ENCODE measurements at places on chromosomes 11 and 22. TPM values are rescaled to one million over a fixed set of nuclear protein-coding genes. Genes with fewer than 3 reads are reported as not detected.

Gene KDM4D
- 0.76 TPM for total RNA-seq

Gene VPREB1
- total RNA-seq: not detected

Gene CASP12
- total RNA-seq: not detected

Gene RSF1
- 37.2 TPM for total RNA-seq

Gene BTBD18
- total RNA-seq: not detected

- DNase-seq: no peak
Measured at GRCh38 chr11:85699957-85700741, 14.2 kb upstream of the CCDC89 start.

- no peak for DNase-seq
Measured at GRCh38 chr11:31813391-31814175, 2.5 kb upstream of the PAX6 start.

DNA sequence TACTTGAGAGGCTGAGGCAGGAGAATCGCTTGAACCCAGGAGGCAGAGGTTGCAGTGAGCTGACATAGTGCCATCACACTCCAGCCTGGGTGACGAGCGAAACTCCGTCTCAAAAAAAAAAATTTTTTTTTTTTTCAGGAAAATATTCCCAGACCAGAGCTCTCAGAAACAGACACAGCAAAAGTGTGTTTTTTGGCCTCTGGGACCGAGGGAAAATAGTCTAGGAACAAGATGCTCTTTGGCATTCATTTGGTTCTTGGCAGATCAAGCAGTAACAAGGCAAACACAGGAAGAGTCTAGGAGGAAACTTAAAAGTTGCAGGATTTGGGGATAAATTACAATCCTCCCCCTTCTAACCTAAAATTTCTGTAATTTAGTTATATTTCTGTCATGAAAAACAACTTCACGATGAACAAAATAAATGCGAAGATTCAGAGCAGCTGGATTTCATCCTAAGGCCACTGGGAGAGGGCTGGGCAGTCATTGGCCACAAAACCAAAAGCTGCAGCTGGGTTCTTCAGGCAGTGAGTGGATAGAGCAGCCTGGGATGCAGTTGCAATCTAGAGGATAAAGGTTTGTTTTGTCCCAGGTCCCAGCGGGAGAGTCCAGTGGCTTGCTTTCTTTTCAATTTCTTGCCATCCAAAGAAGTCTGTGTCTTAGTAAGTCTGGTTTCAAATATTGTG lies 19.7 kb downstream of the ATG16L2 start:
- DNase-seq: no peak

DNA sequence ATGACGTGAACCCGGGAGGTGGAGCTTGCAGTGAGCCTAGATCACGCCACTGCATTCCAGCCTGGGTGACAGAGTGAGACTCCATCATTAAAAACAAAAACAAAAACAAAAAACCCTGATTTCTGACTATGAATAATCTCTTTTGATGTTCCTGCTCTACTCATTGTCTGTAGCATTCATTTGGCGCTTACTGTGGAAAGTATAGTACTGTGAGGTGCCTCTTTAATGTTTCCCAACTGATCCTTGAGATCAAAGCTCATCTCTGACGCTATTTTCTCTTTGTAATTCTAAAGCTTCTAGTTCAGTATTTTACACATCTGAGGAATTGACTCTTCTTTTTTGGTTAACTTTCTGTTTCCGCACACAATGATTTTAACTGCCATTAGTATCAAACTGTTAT lies 60.0 kb downstream of the GRK3 start:
- DNase-seq: no peak

GRCh38 chr11:11620173-11620920 lies 1.5 kb downstream of the GALNT18 start:
- DNase-seq: no peak

GRCh38 chr11:13110145-13110544 lies 101.0 kb downstream of the RASSF10 start:
- no peak for DNase-seq

- no peak for DNase-seq
Measured at GRCh38 chr11:124874571-124875255, 9.5 kb downstream of the ROBO3 start.

Measured in activated T-cell treated with anti-CD3 and anti-CD28 coated beads, Interleukin-2, amount 50 U/mL, for 4 hours (primary cell).